ENCODE measurements at places on chromosomes 6 and 20. TPM values are rescaled to one million over a fixed set of nuclear protein-coding genes. Genes with fewer than 3 reads are reported as not detected.

The PXMP4 gene
- polyA plus RNA-seq, result 5.0 TPM

The OARD1 gene
- 9.6 TPM for polyA plus RNA-seq

The BCAS4 gene
- polyA plus RNA-seq, result 38.3 TPM

The CDSN gene
- not detected for polyA plus RNA-seq

- no peaks in the 10 kb centered on the region for H3K4me1 ChIP-seq
- no peaks in the 10 kb centered on the region for H3K36me3 ChIP-seq
- DNase-seq, result no peak
- no peak overlapping the region for H3K4me3 ChIP-seq
Measured at GRCh38 chr20:52047811-52048764, 143.5 kb downstream of the ZFP64 start.

- no peak overlapping the region for H3K27ac ChIP-seq
- H3K36me3 ChIP-seq, result no peaks in the 10 kb centered on the region
- no peaks in the 10 kb centered on the region for H3K4me1 ChIP-seq
- no peak for DNase-seq
- H3K27me3 ChIP-seq, result no peaks in the 10 kb centered on the region
- no peak overlapping the region for H3K4me3 ChIP-seq
Measured at GRCh38 chr6:43093436-43094289, 17.5 kb downstream of the PTK7 start.

DNA sequence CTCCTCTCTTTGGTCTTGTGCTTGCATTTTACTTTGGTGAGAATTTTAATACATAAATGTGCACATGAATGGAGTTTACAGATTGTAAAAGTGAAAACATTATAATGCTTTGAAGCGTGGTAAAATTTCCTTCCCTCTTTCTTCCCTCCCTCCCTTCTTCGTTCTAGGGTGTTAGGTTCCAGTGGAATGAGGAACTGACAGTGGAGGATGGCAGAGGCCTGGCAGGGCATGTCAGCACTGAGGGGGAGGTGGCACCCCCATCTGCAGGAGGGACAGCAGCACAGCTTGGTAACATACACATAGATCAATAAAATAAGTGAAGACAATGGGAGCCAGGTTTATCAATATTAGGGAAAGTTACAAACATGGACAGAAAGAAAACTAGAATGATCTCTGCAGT, 47.5 kb downstream of the RNASET2 start:
- peaks cover 3% of the 10 kb centered on the region for H3K36me3 ChIP-seq
- no peak for DNase-seq
- H3K27me3 ChIP-seq, result no peaks in the 10 kb centered on the region
- peak overlapping the region; percentile 25 for H3K27ac ChIP-seq
- peaks cover 28% of the 10 kb centered on the region for H3K4me1 ChIP-seq

- peaks cover 22% of the 10 kb centered on the region for H3K4me1 ChIP-seq
- peak overlapping the region; percentile 94 for H3K4me3 ChIP-seq
- peak overlapping the region; percentile 81 for H3K27ac ChIP-seq
- H3K36me3 ChIP-seq, result peaks cover 5% of the 10 kb centered on the region
- DNase-seq, result no peak
Measured at GRCh38 chr6:106972500-106972899, 2.0 kb downstream of the CD24 start.

DNA sequence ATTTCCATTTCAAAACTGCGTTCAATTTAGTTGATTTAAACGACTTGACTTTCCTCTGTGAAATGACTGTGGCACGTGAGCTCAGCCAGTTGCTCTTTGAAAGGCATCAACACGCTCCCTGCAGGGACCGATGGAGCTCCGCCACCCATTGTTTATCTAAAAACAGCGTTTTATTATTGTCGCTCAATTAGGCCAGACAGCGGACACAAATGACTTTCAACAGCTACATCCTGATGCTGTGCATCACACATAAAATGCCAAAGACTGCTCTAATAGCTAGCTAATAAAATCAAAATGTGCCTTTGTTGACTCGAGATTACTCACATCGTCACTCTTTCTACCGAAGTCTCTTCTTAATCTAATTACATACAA, 332.5 kb downstream of the CD83 start:
- peaks cover 26% of the 10 kb centered on the region for H3K4me1 ChIP-seq
- no peak overlapping the region for H3K4me3 ChIP-seq
- no peaks in the 10 kb centered on the region for H3K36me3 ChIP-seq
- no peak overlapping the region for H3K27ac ChIP-seq
- no peak for DNase-seq
- no peaks in the 10 kb centered on the region for H3K27me3 ChIP-seq

DNA sequence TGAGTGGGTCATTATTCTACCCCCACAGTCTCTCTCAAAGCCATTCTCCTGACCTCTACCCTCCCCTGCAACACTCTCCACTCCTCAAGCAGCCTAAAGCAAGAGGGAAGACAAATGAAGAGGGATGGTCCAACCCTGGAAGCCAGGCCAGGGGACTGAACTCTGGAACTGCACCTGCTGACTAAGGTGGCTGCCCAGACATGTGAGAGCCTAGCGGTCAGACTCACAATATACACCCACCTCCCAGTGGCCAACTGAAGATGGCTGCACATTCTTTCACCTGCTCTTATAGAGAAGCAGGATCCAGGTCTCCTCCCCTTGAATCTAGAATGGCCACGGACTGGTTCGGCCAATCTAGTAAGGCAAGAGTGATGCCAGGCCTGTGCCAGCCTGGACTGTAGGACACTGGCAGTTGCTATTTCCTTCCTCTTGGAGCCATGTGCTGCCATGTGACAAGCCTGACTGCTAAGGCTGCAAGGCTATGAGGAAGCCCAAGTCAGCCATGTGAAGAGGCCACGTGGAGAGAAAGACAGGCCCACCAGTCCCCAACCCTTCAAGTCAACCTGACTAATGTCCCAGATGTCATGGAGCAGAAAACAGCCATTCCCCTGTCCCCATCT, 31.8 kb downstream of the ACSS1 start:
- H3K27me3 ChIP-seq, result no peaks in the 10 kb centered on the region
- no peak for DNase-seq
- H3K4me3 ChIP-seq, result no peak overlapping the region

DNA sequence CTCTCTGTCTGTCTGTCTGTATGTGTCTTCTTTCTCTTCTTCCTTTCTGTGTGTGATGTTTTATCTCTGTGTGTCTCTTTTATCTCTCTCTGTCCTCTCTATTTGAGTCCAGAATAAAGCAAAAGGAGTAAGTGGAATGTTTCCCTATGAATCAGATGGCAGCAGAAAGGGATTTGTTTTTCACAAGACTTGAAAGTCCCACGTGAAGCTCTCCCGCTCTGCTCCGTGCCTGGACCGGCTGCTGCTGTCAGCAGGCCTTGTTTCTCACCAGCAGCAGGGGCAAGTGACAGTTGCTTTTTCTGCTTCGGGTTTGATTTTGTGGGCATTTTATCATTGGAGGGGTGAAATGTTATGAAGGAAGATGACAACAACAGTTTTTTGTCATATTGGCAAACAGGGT, 212.7 kb downstream of the PACRG start:
- no peaks in the 10 kb centered on the region for H3K4me1 ChIP-seq
- no peaks in the 10 kb centered on the region for H3K36me3 ChIP-seq
- H3K4me3 ChIP-seq, result no peak overlapping the region
- H3K27ac ChIP-seq, result no peak overlapping the region
- no peak for DNase-seq

GRCh38 chr6:166456395-166457156, 73.8 kb upstream of the MPC1 start:
- H3K27me3 ChIP-seq, result no peaks in the 10 kb centered on the region
- peaks cover 12% of the 10 kb centered on the region for H3K4me1 ChIP-seq
- H3K36me3 ChIP-seq, result no peaks in the 10 kb centered on the region
- H3K27ac ChIP-seq, result no peak overlapping the region

- no peak for DNase-seq
- no peaks in the 10 kb centered on the region for H3K27me3 ChIP-seq
- no peak overlapping the region for H3K27ac ChIP-seq
- no peak overlapping the region for H3K4me3 ChIP-seq
- no peaks in the 10 kb centered on the region for H3K36me3 ChIP-seq
Measured at GRCh38 chr6:157635388-157636244, 187.4 kb upstream of the SNX9 start.

DNA sequence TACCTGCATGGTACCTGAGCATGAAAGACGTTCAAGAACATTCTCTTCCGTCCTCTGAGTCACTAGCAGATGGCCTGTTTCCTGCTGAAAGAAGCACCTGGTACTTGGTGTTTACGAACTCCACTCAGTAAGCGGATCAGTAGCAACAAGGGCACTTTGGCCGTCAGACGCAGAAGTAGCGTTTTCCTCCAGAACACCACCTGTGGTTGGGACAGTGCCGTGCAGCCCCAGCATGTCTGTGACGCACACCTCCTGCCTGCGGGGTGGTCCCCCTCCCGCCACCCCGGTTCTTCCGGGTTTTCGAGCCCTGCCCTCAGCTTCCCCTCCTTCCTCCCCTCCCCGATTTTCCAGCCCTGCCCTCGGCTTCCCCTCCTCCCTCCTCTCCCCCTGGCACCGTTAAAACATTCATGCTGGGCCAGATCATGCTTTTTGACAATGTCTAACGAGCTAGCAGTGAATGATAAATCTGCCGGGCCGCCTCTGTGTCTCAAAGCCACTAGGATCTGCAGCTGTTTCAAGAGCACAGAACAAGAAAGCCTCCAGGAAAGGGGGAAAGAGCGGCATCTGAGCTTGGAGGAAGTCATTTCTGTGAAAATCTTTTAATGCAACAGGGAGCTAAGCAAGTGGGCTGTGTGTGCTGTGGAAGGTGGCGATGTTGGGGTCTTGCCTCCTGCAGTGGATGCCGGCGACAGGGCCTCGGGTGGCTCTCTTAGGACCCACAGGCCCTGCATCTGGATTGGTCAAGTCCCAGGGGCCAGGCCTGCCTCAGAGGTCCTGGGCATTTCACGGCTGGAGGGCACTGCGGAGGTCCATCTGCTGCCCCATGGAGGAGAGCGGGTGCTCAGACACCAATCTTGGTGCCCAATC, 207.9 kb downstream of the ERMARD start:
- no peaks in the 10 kb centered on the region for H3K36me3 ChIP-seq
- H3K27ac ChIP-seq, result peak overlapping the region; percentile 81
- peaks cover 25% of the 10 kb centered on the region for H3K27me3 ChIP-seq
- H3K4me1 ChIP-seq, result peaks cover 24% of the 10 kb centered on the region

DNA sequence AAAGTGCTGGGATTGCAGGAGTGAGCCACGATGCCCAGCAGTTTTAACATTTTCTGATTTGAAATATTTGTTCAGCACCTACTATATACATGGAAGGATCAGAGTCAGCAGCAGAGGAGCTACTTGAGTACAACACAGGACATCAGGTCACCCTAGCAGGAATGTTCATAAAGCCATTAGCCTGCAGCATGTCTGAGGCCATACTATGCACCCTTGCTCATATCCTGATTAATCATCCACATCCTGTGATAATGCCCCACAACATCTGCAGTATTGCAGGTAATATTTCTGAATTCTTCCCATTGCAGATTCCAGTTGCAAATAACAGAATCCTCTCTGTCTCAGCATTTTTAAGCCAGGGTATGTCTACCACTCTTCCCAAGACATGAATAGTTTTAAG, 171.0 kb upstream of the PRND start:
- H3K36me3 ChIP-seq, result no peaks in the 10 kb centered on the region
- H3K27me3 ChIP-seq, result peaks cover 11% of the 10 kb centered on the region

GRCh38 chr6:125597411-125598253, 151.8 kb upstream of the HEY2 start:
- DNase-seq, result no peak
- H3K27me3 ChIP-seq, result no peaks in the 10 kb centered on the region
- H3K27ac ChIP-seq, result no peak overlapping the region

DNA sequence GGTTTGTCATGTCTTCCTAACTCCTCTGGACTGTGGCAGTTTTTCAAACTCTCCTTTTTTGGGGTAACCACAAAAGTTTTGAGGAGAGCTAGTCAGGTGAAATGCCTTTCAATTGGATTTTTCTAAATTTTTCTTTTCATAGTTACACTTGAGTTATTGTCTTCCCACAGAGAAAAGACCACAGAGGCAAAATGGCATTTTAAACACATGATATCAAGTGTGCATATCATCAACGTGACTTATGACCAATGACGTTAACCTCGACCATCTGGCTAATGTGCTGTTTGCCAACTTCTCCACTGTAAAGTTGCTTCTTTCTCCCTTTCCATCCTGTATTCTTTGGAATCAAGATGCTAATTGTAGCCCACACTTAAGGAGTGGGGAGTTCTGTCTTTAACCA, 41.3 kb upstream of the SNAP25 start:
- peaks cover 3% of the 10 kb centered on the region for H3K4me1 ChIP-seq
- no peak overlapping the region for H3K4me3 ChIP-seq
- no peak overlapping the region for H3K27ac ChIP-seq
- H3K27me3 ChIP-seq, result no peaks in the 10 kb centered on the region
- DNase-seq, result no peak

DNA sequence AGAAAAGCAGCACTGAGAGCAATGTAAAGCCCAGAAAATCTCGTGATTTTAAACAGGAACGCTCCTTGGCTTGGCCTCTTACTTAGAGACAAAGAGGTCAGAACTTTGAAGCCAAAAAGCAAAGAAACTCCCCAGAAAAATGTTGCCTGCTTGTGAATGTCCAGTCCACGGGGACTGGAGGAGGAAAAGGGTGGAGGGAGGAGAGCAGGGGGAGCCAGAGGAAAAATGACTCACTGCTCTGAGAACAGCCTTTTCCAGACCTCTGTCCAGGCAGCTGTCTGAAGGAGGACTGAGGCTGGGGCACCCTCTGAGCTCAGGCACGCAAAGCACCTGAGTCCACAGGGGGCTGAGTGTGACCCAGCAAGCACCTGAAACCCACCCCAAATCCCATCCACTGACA, 64.7 kb downstream of the TRAM2 start:
- no peak overlapping the region for H3K4me3 ChIP-seq
- no peaks in the 10 kb centered on the region for H3K27me3 ChIP-seq
- no peak overlapping the region for H3K27ac ChIP-seq
- no peaks in the 10 kb centered on the region for H3K36me3 ChIP-seq

DNA sequence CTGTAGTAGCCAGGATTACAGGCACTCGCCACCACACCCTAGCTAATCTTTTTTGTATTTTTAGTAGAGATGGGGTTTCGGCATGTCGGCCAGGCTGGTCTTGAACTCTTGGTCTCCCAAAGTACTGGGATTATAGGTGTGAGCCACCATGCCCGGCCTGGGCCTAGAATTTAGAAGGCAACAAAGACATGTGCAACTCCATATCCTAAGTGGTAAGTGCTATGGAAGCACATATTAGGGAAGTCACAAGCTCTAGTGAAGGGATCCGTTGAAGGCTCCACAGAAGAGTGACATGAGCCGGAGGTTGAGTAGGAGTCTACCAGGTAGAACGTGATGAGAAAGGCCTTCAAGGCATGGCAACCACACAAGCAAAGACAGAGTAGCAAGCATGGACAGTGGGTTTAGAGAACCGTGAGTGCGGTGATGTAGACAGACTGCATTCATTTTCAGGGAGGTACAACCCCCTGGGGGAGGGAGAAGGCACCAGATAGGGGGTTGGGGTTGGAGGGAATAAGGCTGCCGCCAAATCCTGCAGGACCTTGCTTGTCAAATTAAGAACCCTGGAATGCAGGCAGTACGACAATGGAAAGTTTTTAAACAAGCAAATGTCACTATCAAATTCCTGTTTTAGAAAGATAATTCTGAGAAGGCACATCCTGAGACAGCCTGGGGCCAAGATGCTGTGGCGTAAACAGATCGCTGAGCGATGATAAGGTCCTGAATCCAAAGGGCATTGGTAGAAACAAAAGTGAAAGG, 50.2 kb downstream of the ARHGAP18 start:
- H3K27ac ChIP-seq, result no peak overlapping the region
- no peaks in the 10 kb centered on the region for H3K27me3 ChIP-seq
- no peak for DNase-seq
- no peaks in the 10 kb centered on the region for H3K4me1 ChIP-seq
- no peaks in the 10 kb centered on the region for H3K36me3 ChIP-seq

Measured in B cell (primary cell).